ENCODE measurements at places on chromosomes 6 and 20.

DNA sequence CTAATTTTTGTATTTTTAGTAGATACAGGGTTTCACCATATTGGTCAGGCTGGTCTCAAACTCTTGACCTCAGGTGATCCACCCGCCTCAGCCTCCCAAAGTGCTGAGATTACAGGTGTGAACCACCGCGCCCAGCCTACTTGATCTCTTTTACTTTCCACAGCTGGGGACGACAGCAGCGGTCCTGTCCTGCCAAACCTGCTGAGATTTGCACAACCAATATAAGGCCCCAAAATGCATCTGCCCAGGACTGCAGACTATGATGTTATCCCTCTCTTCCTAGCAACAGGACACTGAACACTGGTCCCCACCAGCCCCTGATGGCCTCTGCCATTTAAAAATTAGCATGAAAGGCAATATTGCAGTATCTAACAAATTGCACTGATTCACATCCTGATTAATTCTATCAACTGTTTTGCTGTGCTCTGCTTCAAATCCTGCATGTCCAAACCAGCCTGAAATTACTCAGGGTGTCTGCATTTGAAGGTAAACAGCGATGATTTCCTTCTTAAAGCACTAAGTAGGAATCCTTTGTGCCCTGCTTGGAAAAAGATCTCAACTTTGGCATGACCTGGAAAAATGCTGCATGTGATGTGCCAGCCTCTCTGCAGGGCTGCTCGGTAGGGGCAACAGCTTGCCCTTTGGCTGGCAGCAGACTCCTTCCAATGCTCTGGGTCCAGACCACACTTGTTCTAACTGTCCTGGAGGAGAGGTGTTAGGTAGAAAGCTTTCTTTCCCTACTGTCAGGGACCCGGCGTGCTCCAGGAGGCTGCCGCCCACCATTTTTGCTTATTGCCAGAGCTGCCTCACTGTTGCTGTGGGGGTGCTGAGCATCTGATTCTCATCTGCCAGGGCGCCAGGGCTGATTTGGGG, 27.4 kb upstream of the PXDC1 start:
- DNase-seq, result no peak

- DNase-seq, result no peak
Observed at GRCh38 chr6:169702840-169703246, 917 bp downstream of the C6orf120 start.

GRCh38 chr6:103983860-103984259, 875.9 kb downstream of the HACE1 start:
- DNase-seq, result no peak

DNA sequence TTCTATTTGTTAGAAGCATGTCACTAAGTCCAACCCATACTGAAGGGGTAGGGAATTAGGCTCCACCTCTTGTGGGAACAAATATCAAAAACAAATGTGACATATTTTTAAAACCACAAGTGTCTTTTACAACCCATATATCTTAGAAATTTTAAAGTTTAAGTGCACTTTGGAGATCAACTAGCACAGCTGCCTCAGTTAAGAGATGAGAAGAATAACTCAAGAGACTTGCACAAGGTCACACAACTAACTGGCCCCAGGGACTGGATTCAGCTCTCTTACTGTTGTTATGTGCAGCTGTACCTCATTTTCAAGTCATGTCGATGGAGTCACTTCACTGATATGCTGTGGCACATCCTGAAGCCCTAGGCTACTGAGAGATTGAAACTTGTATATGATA, 102.9 kb upstream of the BMP2 start:
- DNase-seq, result no peak

- DNase-seq, result no peak
Observed at GRCh38 chr6:154484942-154485341, 25.5 kb downstream of the CNKSR3 start.

DNA sequence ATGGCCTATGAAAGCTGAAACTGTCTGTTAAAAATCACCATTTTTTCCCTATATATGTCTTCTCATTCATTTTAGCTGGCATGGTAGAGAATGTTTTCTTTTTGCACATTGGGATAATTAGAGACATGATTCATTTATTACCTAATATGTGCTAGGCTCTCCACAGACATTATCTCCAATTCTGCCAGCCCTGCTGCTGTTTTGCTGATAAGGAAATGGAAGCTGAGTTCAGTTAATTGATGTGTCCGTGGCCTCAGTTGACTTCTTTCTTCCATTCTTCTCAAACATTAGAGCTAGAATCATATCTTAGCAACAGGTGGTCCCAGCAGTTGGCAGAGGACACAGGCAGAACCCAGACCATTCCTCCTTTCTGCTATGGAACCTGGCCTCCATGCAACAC, 644.1 kb upstream of the CITED2 start:
- DNase-seq, result no peak

- peak; percentile 84 for DNase-seq
Observed at GRCh38 chr6:21587961-21588480, 5.5 kb upstream of the SOX4 start.

DNA sequence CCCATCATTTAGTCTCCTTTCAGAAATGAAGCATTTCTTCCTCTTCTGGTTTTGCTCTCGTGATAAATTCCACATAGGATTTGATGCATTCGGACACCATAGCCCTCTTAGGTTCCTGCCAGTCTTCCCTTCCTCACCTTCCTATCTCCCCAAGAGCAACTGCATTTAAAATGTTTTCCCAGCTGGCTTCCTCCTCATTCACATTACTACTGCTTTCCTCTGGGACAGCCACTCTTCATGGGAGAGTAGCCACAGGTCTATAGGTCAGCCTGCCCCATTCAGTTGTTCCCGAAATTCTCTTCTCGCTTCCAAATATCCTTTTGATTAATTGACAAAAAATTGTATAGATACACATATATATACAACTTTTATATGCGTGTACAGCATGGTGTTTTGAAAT, 214.2 kb upstream of the PDE10A start:
- DNase-seq, result no peak

Measured in NCI-H2171 (cell line).